NCI-H460 (cell line): ENCODE measurements at places on chromosomes 7 and 10. TPM values are rescaled to one million over a fixed set of nuclear protein-coding genes. Genes with fewer than 3 reads are reported as not detected.

DNA sequence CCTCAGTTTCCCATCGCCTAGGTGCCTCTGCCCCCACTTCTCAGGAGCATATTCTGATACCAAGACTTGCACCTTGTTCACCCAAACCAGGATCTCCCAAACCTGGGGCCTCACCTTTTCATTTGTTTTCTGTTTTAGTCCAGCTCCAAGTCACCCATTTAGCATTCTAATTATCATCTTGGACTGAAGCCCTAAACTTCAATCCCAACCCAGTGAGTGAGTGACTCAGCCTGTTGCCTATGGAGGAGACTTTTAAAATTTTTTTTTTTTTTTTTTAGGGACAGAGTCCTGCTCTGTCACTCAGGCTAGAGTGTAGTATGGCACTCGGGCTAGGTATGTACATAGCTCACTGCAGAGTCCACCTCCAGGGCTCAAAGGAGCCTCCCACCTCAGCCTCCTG lies 378.9 kb upstream of the AUTS2 start:
- no peak for DNase-seq

GRCh38 chr10:133015321-133015720 lies 72.4 kb upstream of the ADGRA1 start:
- DNase-seq, result no peak

The ATOH7 gene
- 0.20 TPM in 1 of 2 replicates, not detected in the other for total RNA-seq

The JMJD1C gene
- total RNA-seq, result 65.5 and 66.0 TPM in 2 replicates

The POLR2J2 gene
- 3.2 and 3.8 TPM in 2 replicates for total RNA-seq
